Activated CD8-positive, alpha-beta memory T cell treated with anti-CD3 and anti-CD28 coated beads, Interleukin-2, amount 50 U/mL, for 48 hours (primary cell): ENCODE measurements at places on chromosomes 2 and 18.

DNA sequence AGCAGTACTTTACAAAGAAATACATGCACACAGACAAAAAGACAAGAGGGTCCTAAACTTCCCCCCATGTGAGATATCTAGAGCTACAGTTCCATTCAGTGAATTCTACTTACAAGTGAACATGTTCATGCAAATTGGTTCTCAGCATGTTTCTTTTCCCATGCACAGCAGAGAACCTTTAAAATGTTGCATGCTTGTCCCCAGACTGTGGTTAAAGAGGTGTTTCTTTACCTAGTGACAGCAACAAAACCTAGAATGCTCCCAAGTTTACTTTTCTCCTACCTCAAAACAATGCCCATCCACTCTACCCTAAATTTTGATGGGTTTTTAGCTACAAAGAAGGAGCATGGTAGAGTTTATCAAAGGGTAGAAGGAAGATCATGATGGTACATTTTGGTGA lies 43.7 kb downstream of the FN1 start:
- DNase-seq: no peak

GRCh38 chr2:143802871-143803650 lies 673.8 kb downstream of the ARHGAP15 start:
- DNase-seq: no peak

DNA sequence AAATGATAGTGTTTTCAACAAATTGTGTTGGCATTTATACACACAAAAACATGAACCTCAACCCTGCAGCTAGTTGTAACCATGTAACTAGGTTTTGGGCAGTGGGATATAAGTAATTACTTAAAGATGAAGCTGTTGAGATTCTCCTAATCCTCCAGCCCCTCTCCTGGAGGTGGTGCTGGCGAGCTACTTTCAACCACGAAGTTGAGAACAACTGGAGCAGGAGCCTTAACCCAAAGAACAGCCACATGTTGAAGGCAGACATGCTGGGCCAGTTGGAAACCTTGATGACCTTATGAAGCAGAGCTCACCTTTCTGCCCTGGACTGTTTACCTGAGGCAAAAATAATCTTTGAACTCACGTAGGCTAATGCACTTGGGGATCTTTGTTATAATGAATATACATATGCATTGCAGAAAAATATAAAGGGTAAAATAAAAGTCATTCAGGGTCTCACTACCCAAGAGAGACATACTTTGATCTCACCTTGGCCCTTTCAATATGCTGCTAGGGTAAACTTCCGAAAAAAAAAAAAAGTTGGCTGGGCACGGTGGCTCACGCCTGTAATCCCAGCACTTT lies 89.6 kb upstream of the NPAS2 start:
- DNase-seq: peak; percentile 59

DNA sequence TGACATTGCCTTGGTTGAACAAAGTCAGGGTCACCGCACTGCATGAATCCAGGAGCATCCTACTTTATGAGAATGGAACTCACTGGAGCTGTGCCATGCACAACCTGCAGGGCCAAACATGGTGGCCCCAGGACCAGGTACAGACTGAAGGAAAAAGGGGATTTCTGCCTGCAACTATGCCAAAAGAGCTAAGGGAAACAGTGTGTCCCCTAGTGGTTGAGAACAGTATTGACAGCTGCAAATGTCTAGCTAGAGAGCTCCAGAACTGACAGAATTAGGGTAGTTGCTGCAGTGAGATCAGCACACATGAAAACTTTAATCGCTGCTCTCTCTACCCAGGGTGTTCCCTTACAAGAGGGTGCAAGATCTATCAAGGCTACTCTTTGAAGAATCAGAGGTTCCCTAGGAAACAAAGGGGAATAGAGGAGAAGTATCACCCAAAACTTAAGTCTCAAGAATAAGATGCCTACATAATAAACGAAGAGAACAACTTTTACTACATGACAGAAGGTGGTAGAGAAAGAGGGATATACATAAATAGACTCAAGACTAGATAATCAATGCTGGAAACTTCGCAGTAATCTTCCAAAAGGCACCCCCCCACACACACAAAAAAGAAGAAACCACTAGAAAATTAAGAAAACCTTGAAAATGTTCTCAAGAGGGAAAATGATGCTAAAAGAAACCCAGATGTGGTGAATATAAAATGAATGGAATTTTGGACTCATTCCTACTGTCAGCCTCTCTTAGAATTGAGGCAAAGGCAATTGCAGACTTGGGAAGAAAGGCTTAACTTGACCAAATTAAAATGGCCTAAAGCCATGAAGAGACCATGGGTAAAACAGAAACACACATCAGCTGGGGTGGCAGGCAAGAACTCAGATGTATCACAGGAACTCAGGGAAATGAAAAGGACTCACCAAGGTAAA lies 43.6 kb upstream of the IHH start:
- no peak for DNase-seq

DNA sequence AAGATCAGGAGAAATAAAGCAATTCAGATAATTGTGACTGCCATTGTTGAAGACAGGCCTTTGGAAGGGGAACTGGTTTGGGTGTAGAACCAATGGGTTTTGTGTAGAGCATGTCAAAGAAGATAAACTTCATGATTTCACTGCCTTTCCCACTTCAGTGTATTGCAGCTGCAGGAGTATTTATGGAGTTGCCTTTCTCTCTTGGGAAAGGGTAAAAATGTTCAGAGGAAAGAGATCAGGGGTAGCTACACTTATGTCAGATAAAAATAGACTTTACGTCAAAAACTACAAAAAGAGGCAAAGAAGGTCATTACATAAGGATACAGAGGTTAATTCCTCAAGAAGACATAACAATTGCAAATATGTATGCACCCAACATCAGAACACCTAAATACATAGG lies 249.4 kb downstream of the PLCL1 start:
- DNase-seq: no peak

GRCh38 chr2:13581471-13581870 lies 864.7 kb downstream of the TRIB2 start:
- DNase-seq: no peak
